ENCODE measurements at places on chromosomes 5 and 9.
A peak's percentile ranks its signal among the peaks of the same experiment; 100 is the strongest.

DNA sequence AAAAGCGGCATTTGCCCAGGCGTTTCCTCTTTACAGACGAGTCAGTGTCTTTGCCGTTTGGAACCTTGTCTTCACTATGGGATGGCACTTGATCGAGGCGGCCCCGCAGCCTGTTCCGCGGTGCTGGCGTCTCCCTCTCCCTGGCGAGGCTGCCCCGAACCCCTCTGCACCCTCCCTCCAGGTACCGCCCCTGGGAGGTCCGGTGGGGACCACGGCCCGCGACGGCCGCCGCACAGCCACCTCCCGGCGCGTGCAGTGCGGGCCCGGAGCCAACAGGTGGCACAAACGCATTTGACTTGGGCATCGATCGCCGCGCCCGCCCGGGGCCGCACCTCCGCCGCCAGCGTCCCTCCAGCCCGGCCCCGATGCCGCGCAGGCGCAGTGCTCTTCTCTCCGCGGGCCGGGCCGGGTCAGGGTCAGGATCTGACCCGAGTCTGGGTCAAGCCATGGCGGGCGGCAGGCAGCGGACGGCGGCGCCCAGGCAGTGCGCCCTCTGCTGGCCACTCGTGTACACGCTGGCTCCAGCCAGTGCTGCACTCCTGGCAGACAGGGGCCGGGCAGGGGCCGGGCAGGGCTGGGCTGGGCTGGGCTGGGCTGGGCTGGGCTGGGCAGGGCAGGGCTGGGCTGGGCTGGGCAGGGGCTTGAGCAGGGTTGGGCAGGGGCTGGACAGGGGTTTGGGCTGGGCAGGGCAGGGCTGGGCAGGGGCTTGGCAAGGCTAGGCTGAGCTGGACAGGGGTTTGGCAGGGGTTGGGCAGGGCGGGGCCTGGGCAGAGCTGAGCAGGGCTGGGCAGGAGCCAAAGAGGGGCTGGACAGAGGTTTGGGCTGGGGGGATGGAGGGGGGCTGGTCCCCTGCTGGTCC is 155.8 kb upstream of the IRX4 start:
- peak; percentile 66 for DNase-seq

DNA sequence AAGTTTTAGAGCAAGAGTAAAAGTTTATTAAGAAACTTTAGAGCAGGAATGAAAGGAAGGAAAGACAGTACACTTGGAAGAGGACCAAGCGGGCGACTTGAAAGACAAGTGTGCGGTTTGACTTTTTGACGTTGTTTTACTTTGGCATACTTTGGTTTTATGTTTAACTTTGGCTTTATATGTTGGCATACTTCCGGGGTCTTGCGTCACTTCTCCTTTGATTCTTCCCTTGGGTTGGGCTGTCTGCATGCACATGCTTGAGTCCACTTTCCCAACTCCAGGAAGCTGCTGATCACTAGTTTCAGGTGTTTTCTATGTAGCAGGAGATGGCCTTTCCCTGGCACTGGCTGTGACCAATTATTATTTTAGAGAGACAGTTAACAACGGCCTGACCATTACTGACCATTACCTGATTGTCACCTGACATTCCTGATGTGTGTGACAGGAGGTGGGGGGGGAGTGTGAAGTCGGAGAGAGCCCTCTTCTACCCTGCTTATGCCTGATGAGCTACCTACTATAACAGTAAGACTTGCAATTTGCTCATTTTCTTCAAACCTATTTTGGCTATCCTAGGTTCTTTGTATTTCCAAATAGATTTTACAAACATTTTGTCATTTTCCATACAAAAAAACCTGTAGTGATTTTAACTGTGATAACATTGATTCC is 45.5 kb downstream of the TNFSF8 start:
- DNase-seq: no peak

DNA sequence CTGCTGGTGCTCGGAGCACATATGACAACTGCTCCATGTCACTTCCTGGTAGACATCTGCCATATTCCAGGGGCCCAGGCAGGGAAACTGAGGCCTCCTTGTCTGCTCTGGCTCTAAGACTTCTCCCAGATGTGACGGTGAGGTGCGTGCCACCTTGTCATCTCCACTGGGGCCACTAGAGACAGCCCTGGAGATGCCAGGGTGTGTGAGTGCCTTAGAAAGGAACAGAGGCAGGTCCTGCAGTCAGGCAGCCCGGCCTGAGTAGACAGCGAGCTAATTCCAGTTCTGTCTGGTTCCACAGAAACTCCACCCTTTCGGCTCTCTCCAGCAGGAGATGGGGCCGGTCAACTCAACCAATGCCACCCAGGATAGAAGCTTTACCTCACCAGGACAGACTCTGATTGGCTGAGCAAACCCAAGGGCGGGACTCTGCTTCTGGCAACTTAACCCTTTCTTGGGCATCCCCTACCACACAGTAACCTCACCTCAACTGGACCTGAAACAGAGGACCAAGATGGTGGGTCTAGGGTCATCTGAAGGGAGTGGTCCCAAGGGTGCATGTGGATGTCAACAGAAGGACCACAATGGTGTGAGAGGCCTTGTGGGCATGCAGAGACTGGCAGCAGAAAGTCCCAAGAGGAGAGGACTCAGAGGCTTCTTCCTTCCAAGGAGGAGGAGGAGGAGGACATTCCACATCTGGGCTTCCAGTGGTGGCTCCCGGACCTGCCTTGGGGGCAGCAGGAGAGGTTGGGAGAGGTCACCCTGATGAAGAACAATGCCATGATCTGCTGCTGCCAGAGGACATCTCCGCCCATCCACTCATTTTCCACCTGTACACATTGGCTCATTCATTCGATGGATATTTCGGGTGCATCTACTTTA is 77.7 kb downstream of the RGS3 start:
- DNase-seq: no peak

GRCh38 chr5:36366883-36367282 is 65.2 kb upstream of the RANBP3L start:
- no peak for DNase-seq

GRCh38 chr5:111326551-111326950 is 102.4 kb downstream of the CAMK4 start:
- DNase-seq: no peak

GRCh38 chr5:54484219-54484894 is 28.9 kb downstream of the HSPB3 start:
- no peak for DNase-seq

DNA sequence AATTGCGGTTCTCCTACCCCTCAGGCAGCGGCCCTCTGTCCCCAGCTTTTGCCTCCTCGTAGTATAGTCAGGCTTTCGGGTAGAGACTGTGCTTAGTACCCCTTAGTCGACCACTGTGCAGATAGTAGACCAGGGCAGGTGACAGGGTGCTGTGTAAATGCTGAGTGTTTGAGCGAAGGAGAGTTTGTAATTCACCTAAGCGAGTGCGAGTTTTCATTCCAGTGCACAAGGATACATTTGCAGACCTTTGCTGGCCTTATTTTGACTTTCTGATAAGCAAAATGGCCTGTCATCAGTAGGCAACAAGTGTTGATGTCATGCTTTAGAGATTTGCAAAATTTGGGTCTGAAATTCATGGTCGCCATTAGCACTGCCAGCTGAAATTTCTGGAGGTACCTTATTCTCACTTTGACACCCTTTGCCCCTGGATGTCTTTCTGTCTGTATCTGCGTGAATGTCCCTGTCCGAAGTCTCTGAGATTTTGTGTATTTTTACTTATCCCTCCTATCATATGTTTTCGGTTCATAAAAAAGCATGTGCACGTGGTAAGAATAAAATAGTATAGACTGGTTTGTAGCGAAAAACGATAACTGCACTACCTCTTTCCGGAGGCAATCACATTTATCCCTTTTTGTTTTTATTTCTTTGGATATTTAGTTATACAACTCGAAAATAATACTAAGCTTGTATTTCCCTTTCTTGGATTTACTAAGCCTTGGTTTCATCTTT is 1.9 kb downstream of the LMNB1 start:
- no peak for DNase-seq

DNA sequence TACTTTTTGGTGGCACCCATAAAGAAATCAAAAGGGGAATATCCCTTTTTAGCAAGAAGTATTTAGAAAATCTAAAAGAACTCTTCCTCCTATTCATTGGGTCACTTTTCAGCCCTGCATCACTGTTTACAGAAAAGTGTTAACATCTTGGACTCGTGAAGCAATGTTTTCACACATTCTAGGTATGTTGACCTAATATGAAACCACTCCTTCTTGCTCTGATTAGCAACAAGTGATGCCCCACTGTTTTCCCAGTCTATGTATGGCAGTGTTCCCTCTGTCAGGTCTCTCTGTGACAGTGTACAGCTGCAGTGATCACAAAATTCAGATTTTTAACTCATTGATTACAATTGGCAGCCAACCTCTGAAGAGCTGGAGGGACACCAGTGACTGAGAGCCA is 148.2 kb upstream of the SLC12A2 start:
- no peak for DNase-seq

GRCh38 chr5:155008669-155009068 is 4.9 kb upstream of the KIF4B start:
- DNase-seq: no peak

DNA sequence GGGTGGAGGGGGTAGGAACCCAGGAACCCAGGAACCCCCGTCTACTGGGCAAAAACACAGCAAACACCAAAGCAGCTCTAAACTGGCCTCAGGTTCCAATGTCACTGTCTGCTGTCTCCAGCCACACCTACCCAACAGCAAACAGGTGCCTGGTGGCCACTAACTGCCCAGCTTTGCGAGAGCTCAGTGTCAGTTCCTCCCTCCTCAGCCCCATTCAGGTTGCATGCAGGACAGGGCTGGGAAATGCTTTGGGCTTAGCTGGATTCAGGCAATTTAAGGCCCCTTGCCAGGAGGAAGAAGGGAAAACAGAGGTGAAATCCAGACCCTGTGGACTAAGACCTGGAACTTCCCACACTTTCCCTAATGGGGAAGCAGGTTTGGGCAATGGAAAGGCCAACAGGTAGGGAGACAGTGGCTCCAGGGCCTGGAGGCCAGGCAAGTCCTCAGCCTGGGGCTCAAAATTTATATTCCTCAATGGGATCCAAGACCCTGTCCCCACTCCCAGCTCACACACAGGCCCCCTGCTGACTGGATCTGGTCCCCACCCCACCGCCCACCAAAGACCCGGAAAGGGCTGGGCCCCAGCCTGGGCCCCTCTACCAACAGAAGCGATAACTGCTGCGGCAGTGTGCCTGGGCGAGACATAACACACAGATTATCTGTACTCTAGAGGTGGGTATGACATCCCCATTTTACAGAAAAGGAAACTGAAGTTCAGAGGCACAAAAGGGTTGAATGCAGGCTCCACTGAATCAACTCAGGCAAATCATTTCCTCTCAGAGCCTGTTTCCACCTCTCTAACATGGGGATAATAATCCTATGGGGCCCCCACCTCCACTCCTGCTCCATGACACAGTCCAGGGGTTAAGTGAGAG is 3.5 kb downstream of the EEIG1 start:
- no peak for DNase-seq

DNA sequence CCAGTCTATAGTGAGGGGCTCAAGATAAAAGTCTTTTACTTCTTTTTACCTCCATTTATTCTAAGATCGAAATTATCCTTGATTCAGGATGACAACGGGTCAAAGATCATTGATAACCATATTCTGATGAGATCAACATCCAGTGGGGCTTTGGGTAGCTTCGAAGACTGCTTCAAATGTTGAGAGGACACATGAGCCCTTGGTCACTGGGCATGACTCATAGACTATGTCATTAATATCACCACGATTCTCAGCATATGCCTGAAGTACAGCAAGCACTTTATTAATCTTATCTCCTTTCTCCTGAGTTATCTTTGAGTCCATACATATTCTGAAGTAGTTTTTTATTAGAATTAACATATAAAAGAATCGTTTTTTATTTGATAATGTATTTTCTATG is 117.1 kb upstream of the DAB2 start:
- DNase-seq: no peak

DNA sequence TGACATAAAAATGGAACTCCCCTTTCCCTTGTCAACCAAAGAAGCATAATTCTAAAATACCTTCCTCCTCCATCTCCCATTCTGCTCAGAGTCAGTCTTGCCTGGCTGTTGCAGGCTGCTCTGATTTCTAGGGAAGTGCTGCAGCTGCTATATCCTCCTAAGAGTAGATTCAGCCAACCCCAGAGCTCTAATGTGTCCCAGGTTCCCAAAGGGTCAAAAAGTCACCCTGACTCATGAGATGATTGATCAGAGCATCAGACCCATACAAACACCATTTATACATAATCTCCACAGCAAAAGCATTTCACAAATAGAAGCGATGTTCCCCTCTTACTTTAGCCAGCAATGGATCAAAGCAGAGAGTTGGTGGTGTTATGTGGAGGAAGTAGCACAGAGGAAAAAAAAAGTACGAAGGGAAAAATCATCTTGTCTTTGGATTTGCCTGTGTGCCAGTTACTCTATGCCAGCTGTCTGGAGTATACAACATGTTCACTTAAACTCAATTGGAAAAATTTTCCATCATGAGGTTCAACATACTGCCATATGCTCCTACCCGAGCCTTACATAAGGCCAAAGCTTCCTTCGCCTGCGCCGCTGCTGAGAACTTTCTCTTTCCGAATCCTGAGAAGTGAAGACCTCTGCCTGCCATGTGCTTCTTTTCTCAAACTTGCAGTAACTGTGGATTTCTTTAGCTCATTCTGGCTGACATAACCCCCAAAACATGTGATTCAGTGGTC is 258.0 kb downstream of the TLE4 start:
- no peak for DNase-seq

GRCh38 chr5:1247811-1248210 is 22.6 kb downstream of the SLC6A18 start:
- DNase-seq: no peak
